Smooth muscle cell of the pulmonary artery (primary cell): ENCODE measurements at places on chromosomes 5 and 9. TPM values are rescaled to one million over a fixed set of nuclear protein-coding genes. Genes with fewer than 3 reads are reported as not detected.

The CCNB1 gene
- 16.3 and 46.4 TPM in 2 replicates for total RNA-seq

The PCDHGA3 gene
- total RNA-seq, result 0.79 and 3.0 TPM in 2 replicates

The GIN1 gene
- 5.3 and 6.5 TPM in 2 replicates for total RNA-seq

The PLCXD3 gene
- total RNA-seq, result 1.7 and 4.0 TPM in 2 replicates

The CDH9 gene
- not detected in 2 replicates for total RNA-seq

The PDLIM4 gene
- 30.6 and 125 TPM in 2 replicates for total RNA-seq

The SELENOP gene
- 2.5 and 15.6 TPM in 2 replicates for total RNA-seq

The HTR1A gene
- total RNA-seq, result not detected in 2 replicates

The ABHD17B gene
- 19.1 and 23.2 TPM in 2 replicates for total RNA-seq

The LURAP1L gene
- 16.7 and 25.4 TPM in 2 replicates for total RNA-seq

The PCDHB16 gene
- total RNA-seq, result 0.50 and 0.59 TPM in 2 replicates

The TRIM14 gene
- total RNA-seq, result 2.6 and 7.3 TPM in 2 replicates

The CDX1 gene
- 0.17 and 0.91 TPM in 2 replicates for total RNA-seq

The HSPB3 gene
- 0.85 and 0.86 TPM in 2 replicates for total RNA-seq

The MAP1B gene
- 199 and 381 TPM in 2 replicates for total RNA-seq

The ZFYVE16 gene
- 26.7 and 39.7 TPM in 2 replicates for total RNA-seq

The IFNA2 gene
- total RNA-seq, result not detected in 2 replicates

The LCN10 gene
- 0.33 TPM in 1 of 2 replicates, not detected in the other for total RNA-seq

The NOL6 gene
- 24.0 and 39.5 TPM in 2 replicates for total RNA-seq

The ELAVL2 gene
- not detected in 2 replicates for total RNA-seq

The ADAMTS19 gene
- 0.03 and 0.33 TPM in 2 replicates for total RNA-seq

The CCIN gene
- 3.6 and 3.7 TPM in 2 replicates for total RNA-seq
